Anterior cingulate cortex (tissue), 58 donors: ENCODE measurements at places on chromosomes 7 and 10.

DNA sequence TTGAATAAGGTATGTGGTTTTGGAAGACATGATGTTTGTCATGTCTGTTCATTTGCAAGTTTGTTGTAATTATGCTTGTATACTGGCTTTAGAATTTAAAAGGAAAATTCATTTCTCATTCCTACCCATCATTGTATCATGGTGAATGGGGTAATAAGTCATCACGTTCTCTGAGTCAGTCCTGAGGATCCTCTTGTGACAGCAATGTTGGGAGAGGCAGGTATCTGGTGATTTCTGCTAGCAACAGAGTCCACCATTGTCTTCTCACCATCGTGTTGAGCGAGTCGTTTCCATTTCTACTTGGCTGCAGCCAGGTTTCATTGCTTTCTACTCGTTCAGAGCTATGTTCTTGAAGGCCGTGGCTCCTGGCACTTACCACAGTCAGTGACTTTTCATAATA lies 16.3 kb downstream of the CUL1 start:
- no peak for DNase-seq

DNA sequence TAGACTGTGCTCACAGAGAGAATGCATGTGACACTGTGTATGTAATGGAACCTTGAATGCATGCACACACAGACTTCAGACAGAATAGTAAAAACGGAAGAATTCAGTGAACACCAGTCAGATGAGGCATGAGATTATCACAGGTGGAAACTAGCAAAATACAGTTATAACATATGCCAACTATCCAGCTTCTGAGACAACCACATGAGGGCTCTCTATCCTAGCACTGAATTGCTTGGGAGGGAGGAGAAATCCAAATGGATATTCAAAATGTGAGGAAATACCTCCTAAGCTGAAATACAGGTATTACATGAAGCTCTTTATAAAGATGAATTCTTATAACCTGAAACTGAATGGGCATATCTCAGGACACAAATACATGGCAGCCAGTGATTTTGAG lies 30.6 kb downstream of the GARS1 start:
- DNase-seq: no peak

- no peak for DNase-seq
These were observed 161.5 kb upstream of the PRKCQ start for GRCh38 chr10:6741541-6741941.

DNA sequence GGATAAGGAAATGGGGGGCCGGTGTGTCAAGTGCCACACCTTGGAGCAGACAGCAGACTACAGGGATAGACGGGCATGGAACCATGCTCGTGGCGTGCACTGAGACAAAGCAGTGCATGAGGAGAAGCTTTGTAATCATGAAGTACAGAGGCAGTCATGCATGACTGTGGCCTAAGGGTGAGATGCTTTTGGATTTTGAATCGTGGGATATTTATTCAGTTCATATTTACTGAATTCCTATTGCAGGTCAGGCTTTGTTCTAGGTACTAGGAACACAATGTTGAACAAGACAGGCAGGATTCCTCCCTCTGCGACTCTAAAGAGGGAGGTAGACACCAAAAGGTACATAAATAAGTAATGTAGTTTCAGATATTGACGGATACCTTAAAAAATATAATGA lies 597.6 kb downstream of the PARD3 start:
- DNase-seq: no peak

- DNase-seq: no peak
These were observed 20.2 kb upstream of the SMC3 start for GRCh38 chr10:110547139-110547761.

DNA sequence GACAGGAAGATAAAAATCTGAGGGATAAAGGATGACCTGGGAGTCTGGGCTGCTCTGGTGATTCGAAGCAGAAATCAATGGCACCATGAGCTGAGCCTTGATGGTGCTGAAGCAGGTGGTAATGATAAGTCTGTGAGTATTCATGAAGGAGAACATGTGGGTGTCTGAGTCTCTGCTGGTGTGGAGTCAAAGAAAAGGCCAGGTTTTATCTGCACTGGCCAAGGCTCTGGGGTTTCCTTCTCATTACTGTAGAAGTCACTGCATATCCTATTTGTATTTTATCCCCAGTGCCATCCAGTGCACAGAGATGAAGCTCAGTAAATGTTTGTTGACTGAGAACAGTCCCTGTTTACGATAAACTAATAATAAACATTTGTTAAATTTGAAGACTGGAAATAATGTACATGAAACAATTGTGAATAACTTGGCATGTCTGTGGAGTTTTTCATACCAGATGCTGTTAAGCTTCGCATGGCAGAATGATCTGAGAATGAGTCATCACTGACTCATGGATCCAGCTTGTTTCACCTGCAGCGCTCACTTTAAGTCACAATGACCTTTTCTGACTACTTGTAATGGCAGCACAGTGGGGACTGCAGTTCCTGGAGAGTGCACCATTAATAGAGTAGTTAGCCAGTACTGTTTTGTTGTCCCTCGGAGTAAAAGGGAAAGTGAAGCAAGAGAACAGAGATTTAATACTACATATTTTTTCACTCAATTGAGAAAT lies 538.5 kb downstream of the HTR7 start:
- no peak for DNase-seq

- no peak for DNase-seq
These were observed 122.5 kb downstream of the FRMD4A start for GRCh38 chr10:14208231-14208630.

DNA sequence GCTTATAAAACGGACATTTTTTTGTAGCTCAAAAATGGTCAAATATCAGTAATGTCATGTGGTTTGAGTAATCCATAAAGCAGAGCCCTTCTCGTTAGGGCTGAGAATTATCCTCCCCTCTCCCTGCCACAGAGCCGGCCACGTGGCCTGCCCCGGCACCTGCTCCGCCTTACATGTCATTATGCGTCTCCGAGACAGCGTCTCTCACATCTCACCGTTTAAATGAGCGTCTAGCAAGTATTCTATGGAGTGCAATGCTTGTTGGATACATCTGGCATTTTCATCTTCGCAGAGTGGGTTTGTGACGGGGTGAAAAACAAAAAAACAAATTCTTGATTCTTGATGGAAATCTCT lies 86.1 kb downstream of the CUX1 start:
- no peak for DNase-seq

DNA sequence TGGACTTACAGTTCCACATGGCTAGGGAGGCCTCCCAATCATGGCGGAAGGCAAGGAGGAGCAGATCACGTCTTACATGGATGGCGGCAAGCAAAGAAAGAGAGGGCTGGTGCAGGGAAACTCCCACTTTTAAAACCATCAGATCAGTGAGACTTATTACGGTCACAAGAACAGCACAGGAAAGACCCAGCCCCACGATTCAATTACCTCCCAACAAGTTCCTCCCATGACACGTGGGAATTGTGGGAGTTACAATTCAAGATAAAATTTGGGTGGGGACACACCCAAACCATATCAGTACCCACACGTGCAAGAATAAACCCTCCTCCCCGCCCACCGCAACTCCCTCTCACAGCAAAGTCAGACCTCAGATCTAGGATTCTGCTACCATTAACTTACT lies 4.5 kb upstream of the AIFM2 start:
- no peak for DNase-seq

DNA sequence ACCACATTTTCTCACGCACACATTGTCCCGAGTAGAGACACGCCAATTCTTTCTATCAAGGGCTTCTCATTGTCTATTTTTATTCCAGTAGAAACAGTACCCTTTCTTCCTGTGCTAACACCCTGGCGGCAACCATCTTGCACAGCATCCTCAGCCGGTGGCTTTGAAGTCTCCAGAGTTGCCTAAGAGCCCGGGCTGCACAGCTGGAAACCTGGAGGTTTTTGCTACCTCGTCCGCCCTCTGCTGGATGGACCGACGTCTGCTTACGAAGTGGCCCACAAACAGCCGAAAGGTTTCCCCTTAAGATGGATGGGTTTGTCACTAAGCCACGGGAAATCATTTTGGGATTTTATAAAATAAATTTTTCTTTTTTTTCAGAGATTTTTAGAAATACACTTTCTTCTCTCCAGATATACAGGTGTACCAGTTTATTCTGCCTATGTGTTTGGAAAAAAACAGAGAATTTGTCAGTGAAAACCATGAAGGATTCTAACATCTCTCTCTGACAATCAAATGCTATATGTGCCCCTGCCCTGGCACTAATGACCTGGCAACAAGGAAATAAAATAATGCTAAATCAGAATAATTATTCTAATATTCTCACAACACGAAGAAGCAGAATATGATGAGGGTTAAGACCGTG lies 81.8 kb upstream of the FAM204A start:
- peak; percentile 5 for DNase-seq

DNA sequence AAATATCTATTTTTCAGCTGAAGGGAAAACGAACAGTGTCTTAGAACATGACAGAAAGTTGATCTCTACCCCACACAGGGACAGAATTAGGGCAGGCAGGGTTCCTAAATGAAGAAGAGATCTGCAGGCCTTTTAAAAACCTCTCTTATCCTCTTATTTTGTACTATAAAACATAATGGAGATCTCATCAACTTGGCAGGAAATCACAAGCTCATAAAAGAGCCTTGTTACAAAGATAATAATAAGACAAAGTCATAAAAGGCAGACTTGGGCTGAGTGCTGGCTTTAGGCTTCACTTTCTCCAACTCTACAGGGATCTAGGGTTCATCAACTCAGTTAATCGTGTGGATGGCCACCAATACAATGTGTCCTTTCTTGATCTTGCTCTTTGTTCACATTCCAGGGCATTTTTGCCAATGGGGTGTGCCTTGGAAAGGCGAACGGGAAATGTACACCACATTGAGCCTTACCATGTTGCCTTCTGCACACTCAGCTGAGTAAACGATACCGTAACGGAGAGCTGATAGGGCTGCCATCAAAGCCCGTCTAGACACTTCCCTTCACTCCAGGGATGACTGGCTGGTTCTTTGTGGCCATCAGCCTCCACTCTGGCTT lies 7.1 kb upstream of the TEX36 start:
- DNase-seq: no peak

DNA sequence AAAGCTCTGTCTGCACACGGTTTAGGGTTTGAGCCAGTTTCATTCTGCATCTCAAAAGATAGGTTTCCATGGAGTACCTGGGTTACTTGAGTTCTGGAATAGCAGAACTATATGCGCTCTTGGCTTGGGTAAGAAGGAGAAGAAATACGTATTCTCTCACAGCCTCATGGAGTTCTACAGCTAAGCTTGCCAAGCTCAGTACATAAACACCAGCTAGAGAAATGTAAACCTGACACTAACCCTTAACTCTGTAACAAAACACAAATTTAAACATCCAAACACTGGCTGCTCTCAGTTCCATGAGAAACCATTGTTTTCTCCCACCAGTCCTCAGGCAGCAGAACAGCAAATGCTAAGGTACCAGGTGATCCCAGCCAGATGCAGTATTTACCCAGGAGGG lies 557.2 kb downstream of the INHBA start:
- no peak for DNase-seq

DNA sequence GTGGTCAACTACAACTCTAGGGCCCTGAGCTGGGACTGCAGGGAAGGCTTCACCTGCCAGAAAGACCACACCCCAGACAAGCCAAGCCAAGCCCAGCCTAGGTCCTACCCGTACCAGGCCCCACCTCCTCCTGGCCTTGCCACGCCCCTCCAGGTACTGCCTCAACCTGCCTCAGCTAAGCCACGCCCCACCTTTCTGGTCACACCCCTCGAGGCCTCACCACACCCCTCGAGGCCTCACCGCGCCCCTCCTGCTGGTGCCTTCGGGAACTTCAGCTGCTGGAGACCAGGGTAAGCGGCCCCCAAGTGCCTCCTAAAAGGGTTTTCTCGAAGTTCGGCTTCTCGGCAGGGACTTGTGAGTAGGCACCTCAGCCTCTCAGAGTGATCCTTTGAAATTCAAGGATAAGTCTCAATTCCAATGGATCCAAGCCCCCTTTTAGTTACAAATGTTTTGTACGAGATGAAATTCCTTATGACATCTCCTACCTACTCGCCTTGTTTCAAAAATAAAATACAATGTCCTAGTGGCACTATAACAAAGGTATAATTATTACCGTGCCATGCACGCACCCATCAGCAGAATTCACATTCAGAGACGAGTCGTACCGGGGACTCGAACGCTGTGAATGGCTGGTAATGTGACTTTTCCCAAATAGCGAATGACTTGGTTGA lies 171.2 kb downstream of the ARHGAP21 start:
- DNase-seq: no peak

DNA sequence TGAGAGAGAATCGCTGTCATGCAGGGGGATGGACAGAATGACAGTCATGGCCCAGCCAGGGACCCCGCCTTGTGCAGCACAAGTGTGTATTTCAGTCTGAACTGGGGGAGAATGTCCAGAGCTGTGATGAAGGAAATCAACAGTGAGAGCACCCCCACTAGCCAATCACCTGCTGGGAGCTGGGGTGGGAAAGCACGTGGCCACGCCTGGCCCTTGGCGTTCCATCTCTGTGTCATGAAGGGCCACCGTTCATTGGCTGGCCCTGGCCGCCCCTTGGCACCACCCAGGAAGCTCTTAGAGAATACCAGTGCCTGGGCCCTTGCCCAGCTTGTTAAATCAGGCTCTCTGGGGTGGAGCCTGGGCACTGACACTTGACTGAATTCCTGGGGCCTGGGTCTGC lies 22.8 kb downstream of the GRID1 start:
- peak; percentile 41 for DNase-seq

- DNase-seq: no peak
These were observed 506.5 kb upstream of the SEMA3D start for GRCh38 chr7:85693326-85693725.

DNA sequence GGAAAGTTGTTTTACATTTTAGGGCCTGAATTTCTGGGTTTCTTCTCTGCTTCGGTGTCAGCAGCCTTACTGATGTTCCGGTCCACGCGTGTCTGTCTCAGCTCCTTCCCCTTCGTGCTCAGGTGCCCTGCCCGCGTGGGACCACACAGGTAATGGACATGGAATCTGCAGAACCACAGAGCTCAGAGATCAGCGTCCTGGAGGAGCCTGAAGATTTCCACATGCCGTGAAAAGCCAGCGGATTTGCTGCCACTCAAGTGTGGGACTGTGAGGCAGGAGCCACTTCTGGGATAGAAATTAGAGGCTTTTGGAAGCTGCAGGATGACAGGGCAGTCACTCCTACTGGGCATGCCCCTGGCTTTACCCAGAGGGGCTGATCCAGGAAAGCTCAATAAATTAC lies 666.1 kb upstream of the FOXK1 start:
- no peak for DNase-seq
